Fibroblast of skin of abdomen (primary cell): ENCODE measurements at places on chromosomes 7 and 10.

GRCh38 chr10:523925-524324 is 165.5 kb downstream of the DIP2C start:
- DNase-seq, result no peak

GRCh38 chr10:62939698-62940097 is 123.5 kb upstream of the EGR2 start:
- no peak for DNase-seq

DNA sequence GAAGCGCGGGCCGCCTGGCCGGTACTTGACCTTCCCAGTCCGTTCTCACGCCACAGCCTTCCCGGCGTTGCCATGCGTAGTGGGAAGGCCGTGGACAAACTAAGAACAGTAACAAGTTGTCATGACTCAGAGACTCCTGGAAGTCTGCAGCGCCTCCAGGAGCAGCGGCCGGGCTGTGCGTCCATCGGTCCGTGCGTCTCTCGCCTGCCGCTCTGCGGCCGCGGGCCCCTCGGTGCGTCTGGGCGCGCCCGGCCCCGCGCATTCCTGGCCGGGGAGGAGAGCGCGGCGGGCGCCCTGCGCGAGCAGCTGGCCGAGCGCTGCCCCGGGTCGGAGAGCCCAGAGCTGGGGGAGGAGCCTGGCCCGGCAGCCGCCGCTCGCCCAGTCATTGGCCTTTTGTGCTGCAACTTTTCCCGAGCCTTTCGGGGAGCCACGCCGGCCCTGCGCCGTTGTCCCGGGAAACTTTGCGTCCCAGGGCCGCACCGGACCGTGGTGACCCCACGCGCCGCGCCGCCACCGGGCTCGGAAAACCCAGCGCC is 123.7 kb downstream of the TACC2 start:
- DNase-seq, result peak; percentile 86

GRCh38 chr10:53754596-53755250 is 982.1 kb upstream of the MBL2 start:
- DNase-seq, result no peak

DNA sequence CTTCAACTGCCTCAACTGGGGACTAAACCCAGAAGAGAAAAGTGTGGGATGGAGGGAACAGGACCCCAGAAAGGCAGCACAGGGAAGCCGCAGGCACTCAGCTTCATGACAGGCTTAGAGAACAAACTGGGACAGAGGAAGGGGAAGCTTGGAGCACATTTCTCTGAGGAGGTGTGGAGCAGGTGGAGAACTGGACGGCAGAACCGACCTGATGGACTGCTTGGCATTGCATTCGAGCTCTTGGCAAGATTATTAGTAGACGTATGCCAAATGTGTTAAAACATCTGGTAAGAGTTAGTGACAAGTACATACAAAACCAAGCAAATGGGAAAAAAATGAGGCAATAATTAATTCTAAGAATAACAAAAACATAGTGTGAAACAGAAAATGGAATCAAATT is 335.7 kb downstream of the SFMBT2 start:
- no peak for DNase-seq

DNA sequence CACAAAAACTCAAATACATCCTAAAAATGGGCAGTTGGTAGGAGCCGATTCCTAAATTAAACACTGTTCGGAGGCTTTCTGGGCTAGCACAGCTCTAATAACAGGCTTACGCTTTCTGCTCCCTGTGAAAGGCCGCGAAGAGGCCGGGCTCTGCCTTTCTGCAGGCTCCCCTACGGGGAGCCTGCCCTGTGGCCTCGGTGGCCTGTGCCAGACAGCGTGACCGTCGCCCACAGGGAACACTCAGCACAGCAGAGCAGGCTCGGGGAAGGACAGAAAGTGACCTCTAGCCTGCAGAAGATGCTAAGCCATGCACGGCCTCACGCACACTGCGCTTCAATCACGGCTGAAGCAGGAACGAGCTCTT is 64.2 kb downstream of the DIP2C start:
- no peak for DNase-seq
